ENCODE measurements at places on chromosomes 2 and 18. TPM values are rescaled to one million over a fixed set of nuclear protein-coding genes. Genes with fewer than 3 reads are reported as not detected.
A peak's percentile ranks its signal among the peaks of the same experiment; 100 is the strongest.

MAPK4 gene
- not detected for total RNA-seq

AQP12B gene
- total RNA-seq: not detected

GAD1 gene
- not detected for total RNA-seq

AKAIN1 gene
- not detected for total RNA-seq

GCG gene
- total RNA-seq: not detected

- peaks cover under 1% of the 10 kb centered on the region for H3K36me3 ChIP-seq
- DNase-seq: no peak
- H3K27ac ChIP-seq: peak overlapping the region; percentile 78
- H3K27me3 ChIP-seq: no peaks in the 10 kb centered on the region
- H3K4me1 ChIP-seq: peaks cover 38% of the 10 kb centered on the region
- no peak overlapping the region for H3K4me3 ChIP-seq
These were observed 6.2 kb downstream of the TTC32 start for GRCh38 chr2:19895535-19895934.

- H3K27me3 ChIP-seq: no peaks in the 10 kb centered on the region
- H3K27ac ChIP-seq: no peak overlapping the region
- peaks cover 2% of the 10 kb centered on the region for H3K36me3 ChIP-seq
These were observed 38.1 kb downstream of the TRAK2 start for GRCh38 chr2:201413143-201413542.

- no peak for DNase-seq
- no peaks in the 10 kb centered on the region for H3K4me1 ChIP-seq
- no peaks in the 10 kb centered on the region for H3K27me3 ChIP-seq
- H3K27ac ChIP-seq: no peak overlapping the region
These were observed 72.2 kb upstream of the MEIS1 start for GRCh38 chr2:66362701-66363100.

DNA sequence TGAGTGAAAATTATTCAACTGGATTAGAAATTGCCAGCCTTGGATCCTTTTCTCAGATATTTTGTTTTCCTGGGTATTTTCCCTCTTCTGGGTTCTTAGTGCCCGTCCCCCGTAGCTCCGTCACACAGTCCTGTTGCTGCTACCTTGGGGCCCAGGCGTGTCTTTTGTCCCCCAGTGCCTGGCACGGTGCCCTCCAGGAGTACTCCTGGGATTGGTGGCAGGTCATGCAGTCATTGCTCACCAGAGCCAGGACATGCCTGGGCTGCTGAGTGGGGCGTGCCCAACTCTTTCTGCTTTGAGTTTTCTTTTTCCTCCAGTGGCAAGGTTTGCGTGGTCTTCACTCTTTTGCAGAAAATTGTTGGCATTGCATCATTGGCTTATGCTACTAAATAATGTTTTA lies 275.2 kb downstream of the AGAP1 start:
- no peak overlapping the region for H3K4me3 ChIP-seq
- H3K27me3 ChIP-seq: peaks cover 10% of the 10 kb centered on the region
- H3K27ac ChIP-seq: no peak overlapping the region
- no peak for DNase-seq
- H3K4me1 ChIP-seq: peaks cover 4% of the 10 kb centered on the region

GRCh38 chr2:124024561-124025170 lies 421 bp upstream of the CNTNAP5 start:
- no peaks in the 10 kb centered on the region for H3K4me1 ChIP-seq
- DNase-seq: no peak
- H3K27ac ChIP-seq: no peak overlapping the region

GRCh38 chr2:53265544-53266299 lies 501.9 kb upstream of the CHAC2 start:
- no peak overlapping the region for H3K27ac ChIP-seq
- no peak overlapping the region for H3K4me3 ChIP-seq

- H3K27ac ChIP-seq: no peak overlapping the region
- DNase-seq: no peak
- H3K36me3 ChIP-seq: no peaks in the 10 kb centered on the region
- no peaks in the 10 kb centered on the region for H3K4me1 ChIP-seq
- H3K4me3 ChIP-seq: no peak overlapping the region
- peaks cover 19% of the 10 kb centered on the region for H3K27me3 ChIP-seq
These were observed 190.3 kb downstream of the RBM43 start for GRCh38 chr2:151071382-151071781.

DNA sequence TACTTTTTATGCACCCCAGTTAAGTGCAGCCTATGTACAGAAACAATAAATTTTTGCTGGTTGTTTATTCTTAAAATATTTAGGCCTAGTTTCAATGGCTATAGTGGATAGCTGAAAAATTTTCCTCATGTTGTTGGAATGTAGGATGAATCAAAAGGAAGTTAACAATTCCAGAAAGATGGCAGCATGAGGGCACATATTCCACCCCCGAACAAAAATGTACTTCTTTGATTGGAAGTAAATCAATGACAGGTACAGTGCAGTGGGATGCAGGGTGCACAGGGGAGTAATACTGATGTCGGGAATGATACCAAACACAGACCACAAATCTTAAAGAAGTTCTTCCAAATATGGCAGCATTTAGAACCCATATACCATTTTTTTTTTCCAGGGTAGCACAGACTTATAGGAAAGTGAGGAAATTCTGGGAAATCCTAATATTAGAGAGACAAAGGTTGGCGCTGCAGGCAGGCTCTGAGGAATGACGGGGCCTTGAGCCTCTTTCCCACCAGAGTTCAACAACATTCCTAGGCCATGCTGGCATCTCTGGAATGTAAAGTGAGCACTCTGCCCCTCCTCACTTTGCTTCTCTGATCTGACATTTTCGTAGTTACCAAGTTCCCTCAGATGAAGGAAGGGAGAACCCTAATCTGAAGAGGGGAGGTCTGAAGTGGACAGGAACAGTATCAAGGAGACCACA lies 36.6 kb upstream of the IKZF2 start:
- no peak overlapping the region for H3K27ac ChIP-seq
- no peaks in the 10 kb centered on the region for H3K36me3 ChIP-seq
- no peak for DNase-seq
- no peak overlapping the region for H3K4me3 ChIP-seq
- no peaks in the 10 kb centered on the region for H3K4me1 ChIP-seq

DNA sequence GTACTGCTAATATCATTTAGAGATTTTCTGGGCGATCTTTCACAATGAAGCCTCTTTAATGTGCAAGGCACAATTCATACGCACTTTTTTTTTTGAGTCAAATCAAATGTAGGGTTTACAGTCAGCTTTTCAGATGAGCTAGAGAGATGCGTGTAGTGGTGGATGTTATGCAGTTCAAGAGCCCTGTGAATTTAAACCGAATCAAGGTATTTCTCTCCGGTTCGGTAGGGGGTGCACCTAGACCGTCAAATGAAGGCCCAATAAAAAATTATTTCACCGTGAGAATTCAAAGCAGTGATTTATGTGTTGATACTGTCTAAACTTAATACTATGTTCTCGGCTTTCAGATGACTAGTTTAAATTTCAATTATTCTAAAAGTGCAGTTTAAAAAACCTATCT lies 1.1 kb downstream of the PTH2R start:
- H3K4me1 ChIP-seq: peaks cover 7% of the 10 kb centered on the region
- DNase-seq: no peak
- H3K36me3 ChIP-seq: peaks cover 3% of the 10 kb centered on the region
- no peak overlapping the region for H3K27ac ChIP-seq

GRCh38 chr2:223882715-223883114 lies 45.3 kb upstream of the AP1S3 start:
- H3K4me3 ChIP-seq: no peak overlapping the region
- H3K4me1 ChIP-seq: peaks cover 7% of the 10 kb centered on the region
- peak overlapping the region; percentile 53 for H3K27ac ChIP-seq
- no peaks in the 10 kb centered on the region for H3K27me3 ChIP-seq

DNA sequence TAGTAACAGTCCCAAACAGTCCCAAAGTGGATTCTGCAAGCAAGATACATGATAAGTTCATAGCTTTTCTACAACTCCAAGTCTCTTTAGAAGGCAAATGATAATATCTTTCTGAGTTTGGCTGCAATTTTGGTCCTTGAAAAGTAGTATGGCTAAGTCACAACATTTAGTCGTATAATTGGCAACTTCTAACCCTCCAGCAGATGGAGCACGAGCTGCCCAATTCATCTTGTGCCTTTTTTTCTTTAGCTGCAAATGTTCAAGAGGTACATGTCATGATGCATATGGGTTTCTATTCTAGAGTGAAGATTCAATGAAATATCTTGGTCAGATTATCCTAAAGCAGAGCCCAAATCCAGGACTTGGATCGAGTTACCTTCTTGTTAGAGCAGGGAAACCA lies 127.0 kb upstream of the KLHL14 start:
- no peaks in the 10 kb centered on the region for H3K4me1 ChIP-seq
- H3K4me3 ChIP-seq: no peak overlapping the region
- DNase-seq: no peak
- no peaks in the 10 kb centered on the region for H3K36me3 ChIP-seq
- H3K27ac ChIP-seq: no peak overlapping the region
- H3K27me3 ChIP-seq: no peaks in the 10 kb centered on the region

- H3K4me1 ChIP-seq: peaks cover 5% of the 10 kb centered on the region
- H3K36me3 ChIP-seq: peaks cover 2% of the 10 kb centered on the region
- no peak overlapping the region for H3K4me3 ChIP-seq
- no peak overlapping the region for H3K27ac ChIP-seq
These were observed 32.8 kb downstream of the INSIG2 start for GRCh38 chr2:118121101-118121500.

GRCh38 chr2:117222809-117223208 lies 591.7 kb upstream of the DDX18 start:
- H3K4me3 ChIP-seq: no peak overlapping the region
- no peaks in the 10 kb centered on the region for H3K27me3 ChIP-seq
- H3K4me1 ChIP-seq: no peaks in the 10 kb centered on the region
- H3K36me3 ChIP-seq: no peaks in the 10 kb centered on the region

- DNase-seq: no peak
- peaks cover 4% of the 10 kb centered on the region for H3K4me1 ChIP-seq
- peaks cover 6% of the 10 kb centered on the region for H3K27me3 ChIP-seq
- no peak overlapping the region for H3K27ac ChIP-seq
These were observed 129.7 kb downstream of the TGIF1 start for GRCh38 chr18:3579701-3580100.

DNA sequence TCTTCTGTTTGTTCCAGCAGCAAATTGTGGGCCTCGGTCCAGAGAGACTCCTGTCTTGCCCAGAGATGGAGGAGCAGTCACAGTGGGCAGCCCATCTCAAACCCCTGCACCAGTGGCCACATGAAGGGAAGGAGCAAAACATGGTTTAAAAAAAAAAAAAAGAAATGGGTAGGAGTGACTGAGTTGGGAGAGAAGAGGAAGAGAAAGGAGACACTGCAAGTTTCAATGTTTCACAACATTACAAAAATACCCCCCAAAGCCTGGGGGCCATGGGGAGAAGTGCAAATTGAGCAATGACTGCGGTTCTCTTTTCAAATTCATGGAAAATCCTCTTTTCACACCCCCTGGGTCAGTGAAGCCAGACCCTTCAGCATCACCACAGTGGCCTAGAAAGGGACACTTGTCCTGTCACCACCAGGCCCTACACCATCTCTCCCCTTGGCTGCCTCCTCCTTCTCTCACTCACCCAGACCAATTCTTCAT lies 117.1 kb downstream of the ZFP36L2 start:
- H3K36me3 ChIP-seq: no peaks in the 10 kb centered on the region
- H3K27me3 ChIP-seq: no peaks in the 10 kb centered on the region

DNA sequence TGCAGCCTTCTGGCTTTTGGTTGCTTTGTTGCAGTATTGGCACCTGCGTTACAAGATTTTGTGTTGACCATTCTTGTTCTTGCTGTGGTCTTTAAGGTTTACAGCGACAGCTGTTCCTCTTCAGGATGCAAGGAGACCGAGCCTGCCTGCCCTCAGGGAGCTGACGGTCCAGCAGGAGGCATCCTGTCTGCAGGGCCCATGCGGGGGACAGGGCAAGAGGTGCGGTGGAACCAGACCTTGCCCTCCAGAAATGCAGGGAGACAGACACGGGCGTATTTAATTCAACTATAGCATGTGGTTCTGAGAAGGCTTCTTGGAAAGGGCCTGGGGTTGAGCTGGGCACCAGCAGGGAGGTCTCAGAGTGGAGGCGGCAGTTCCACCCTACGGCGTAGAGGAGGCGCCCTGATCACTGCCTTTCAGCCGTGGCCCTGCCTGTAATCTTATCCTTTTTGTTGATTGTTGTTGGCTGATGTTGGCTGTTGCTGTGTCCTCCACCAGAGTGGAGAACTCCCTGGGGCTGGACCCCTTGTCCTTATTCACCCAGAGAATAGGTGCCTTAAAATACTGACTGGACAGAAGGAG lies 71.7 kb downstream of the HPCAL1 start:
- DNase-seq: no peak
- peak overlapping the region; percentile 81 for H3K27ac ChIP-seq
- H3K36me3 ChIP-seq: no peaks in the 10 kb centered on the region
- H3K4me3 ChIP-seq: no peak overlapping the region

GRCh38 chr18:58753976-58754375 lies 82.7 kb downstream of the MALT1 start:
- H3K36me3 ChIP-seq: peaks cover 3% of the 10 kb centered on the region
- no peak overlapping the region for H3K4me3 ChIP-seq
- DNase-seq: no peak
- H3K27me3 ChIP-seq: no peaks in the 10 kb centered on the region

GRCh38 chr2:237943395-237944094 lies 23.3 kb upstream of the UBE2F start:
- no peak for DNase-seq
- peaks cover 32% of the 10 kb centered on the region for H3K4me1 ChIP-seq
- peak overlapping the region; percentile 57 for H3K27ac ChIP-seq
- H3K4me3 ChIP-seq: peak overlapping the region; percentile 70

DNA sequence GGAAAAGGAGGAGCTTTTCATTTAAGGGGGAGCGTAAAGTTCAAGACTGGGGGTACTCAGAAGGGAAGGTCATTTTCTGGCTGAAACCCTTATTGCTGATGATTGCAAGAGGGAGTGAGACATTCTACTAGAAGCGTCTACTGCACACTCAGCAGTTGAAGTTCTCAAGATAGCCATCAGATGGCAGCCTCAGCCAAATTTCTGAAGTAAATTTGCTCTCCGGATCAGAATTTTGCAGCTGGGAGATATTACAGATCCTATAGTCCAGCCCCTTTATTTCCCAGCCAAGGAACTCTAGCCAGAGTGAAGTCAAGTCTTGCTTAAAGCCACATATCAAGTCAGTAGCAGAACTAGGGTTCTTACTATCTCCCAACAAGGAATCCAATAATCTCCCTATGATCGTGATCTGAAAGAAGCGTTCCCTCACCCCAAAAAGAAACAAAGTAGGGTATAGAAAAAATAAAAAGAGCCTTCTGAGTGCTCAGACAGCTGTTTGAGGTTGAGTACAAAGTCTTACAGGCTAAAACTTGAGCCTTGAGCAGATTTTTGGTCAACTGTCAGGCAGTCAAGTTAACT lies 24.0 kb downstream of the RAX start:
- peaks cover 77% of the 10 kb centered on the region for H3K27me3 ChIP-seq
- no peak overlapping the region for H3K27ac ChIP-seq
- peaks cover 2% of the 10 kb centered on the region for H3K36me3 ChIP-seq
- no peak overlapping the region for H3K4me3 ChIP-seq
- peaks cover 13% of the 10 kb centered on the region for H3K4me1 ChIP-seq

GRCh38 chr2:48144777-48145176 lies 238.5 kb upstream of the FBXO11 start:
- H3K36me3 ChIP-seq: no peaks in the 10 kb centered on the region
- peak overlapping the region; percentile 83 for H3K27ac ChIP-seq
- peaks cover 13% of the 10 kb centered on the region for H3K4me1 ChIP-seq
- H3K27me3 ChIP-seq: no peaks in the 10 kb centered on the region
- no peak overlapping the region for H3K4me3 ChIP-seq

Measured in T-helper 17 cell (primary cell).